Stimulated activated CD4-positive, alpha-beta T cell treated with anti-CD3 and anti-CD28 coated beads, TNF-alpha, amount 100 ng/mL, for 1 hour (primary cell): ENCODE measurements at places on chromosomes 12 and 14.

DNA sequence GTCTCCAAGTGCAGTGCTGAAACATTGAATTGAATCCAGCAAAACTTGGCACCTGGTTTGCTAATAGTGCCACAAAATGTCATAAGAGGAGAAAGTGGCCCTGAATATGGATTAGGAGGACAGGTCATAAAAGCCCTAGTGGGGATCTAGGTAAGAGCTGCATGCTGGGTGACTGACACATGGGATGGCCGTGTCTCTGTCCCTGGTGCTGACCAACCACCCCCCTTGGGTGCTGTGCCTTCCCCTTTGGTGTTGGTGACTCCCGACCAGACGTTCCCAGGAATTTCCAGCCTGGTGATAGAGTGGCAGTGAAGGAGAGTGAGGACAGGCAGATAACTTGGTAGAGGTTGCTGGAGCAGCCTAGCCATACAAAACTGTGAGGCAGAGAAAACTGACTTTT lies 142.8 kb downstream of the VRK1 start:
- DNase-seq: no peak

DNA sequence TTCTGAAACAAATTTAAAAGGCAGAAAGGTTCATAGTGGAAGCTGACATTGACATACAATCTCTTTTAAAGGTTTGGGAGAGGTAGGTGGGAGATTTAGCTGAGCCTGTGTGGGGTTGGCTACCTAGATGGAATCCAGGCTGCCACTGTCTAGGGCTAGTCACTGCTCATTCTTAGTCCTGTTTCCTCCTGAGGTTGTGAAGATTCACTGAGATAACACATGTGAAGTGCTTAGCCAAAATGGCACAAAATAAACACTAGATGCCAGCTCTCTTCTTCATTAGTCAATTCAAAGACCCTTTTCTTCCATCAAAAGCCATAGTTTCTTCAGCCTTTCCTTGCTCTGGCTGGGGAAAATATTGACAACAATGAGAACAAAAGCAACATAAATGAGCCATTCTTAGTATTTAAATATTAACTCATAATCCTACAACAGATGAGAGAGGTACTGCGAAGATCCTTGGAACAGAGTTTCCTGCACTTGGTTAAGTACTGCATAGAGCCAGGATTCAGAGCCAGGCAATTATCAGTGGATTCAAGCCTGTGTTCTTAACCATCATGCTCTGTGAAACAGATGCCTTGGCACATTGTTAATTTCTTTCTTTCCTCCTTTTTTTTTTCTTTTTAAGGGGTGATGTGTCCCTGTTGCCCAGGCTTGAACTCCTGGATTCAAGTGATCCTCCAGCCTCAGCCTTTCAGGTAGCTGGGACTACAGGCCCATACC lies 3.5 kb downstream of the MYF6 start:
- no peak for DNase-seq

- DNase-seq: no peak
Observed at GRCh38 chr14:89617481-89618329, 200.7 kb upstream of the FOXN3 start.

DNA sequence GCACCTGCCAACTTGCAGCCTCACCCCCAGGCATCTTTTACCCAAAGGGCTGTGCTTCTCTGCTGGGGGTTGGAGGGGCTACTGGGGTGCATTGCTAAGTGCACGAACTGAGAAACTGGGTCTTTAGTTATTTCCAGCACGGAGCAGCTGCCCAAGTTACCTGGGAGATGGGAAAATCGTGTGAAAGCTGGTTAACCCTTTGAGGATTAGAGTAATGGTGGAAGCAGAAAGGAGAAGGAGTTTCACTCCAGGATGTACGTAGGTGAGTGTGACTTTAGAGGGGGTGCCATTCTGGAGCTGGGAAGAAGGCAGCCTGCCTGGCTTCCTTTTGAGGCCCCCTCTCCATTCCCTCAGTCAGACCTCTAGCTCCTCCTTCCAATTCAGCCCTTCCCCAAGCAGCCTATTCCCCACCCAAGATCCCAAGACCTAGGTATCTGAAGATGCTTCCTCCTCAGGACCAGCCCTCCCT lies 1.0 kb upstream of the ADCY6 start:
- DNase-seq: no peak

- DNase-seq: no peak
Observed at GRCh38 chr14:75579882-75580281, 1.5 kb downstream of the FLVCR2 start.

GRCh38 chr12:80419644-80420043 lies 24.4 kb upstream of the PTPRQ start:
- no peak for DNase-seq

DNA sequence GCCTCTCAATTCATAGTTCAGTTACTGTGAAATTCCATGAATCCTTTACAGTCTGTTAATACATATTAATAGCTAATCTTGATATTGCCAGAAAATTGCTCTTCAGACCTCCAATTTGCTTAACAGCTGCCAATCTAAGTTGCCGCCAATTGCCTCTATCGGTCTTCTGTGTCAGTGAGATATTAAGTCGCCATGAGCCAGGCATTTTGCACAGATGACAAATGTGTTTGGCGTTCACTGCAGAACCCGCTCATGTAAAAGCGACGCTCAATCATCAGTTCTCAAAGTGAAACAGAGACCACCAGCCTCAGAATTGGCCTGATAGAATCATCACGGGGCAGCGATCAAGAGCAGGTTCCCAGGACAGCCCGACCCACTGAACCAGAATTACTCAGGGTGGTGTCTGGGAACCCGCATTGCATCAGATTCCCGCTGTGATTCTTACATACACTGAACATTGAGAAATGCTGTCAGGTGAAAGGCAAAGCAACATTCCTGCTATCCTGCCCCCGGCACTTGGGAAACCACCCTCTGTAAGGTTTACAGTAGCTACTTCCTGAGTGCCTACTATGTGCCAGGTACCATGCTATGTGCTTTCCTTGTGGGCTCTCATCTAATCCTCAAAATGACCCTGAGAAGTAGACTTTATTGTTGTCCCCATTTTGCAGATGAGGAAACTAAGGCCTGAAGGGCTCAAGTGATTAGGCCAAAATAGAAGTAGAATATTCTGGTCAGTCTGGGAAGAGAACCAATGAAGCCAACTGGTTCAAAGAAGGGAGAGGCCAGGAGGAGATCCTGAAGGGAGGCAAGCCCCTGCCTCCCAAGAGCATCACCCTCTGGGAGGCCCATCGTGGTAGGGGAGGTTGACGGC lies 216.4 kb downstream of the SLC41A2 start:
- DNase-seq: no peak

DNA sequence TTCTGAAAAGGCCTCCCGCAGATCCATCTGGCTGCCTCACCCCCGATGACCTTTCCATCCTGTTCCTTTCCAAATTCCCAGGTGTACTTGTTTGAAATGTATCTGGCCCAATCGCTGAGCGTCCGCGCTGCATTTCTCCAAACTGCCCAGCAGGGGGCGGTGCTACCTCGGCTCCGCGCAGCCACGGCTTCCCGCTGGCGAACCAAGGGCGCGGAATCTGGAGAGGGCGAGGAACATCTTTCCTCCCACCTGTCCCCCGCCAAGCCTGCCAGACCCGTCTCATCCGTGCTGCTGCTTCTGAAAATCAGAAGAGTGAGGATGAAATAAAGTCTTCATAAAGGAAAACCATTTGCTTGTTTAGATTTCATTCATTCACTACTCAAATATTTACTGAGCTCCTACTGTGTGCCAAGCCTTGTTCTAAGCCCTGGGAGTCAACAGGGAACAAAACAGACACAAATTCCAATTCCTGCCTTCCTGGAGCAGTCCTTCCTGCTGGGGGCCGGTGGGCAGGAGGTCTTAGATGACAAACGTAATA lies 16.8 kb upstream of the MYL2 start:
- DNase-seq: peak; percentile 19
